Small intestine (tissue), 16 donors: ENCODE measurements at places on chromosomes 16 and 17.
A peak's percentile ranks its signal among the peaks of the same experiment; 100 is the strongest.

DNA sequence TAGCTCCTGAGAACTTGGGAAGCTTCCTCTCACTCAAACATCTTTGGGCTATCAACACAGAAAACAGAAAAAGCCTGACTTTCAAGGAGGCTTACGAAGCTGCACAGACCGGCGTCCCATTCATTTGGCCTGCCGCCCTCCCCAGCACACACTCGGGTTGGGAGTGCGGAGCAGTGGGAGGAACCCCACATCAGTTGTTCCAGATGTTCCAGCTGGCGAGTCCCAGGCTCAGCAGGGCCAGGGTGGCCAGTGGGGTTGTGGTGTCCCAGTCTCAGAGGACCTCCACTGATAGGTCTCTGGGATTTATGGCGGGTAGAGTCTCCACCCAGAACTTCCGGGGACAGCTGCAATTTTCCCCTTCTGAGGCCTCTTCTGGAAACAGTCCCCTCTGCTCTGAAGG is 43.1 kb upstream of the DLX4 start:
- no peak for DNase-seq

GRCh38 chr16:35689764-35690163 is 2230.4 kb downstream of the TP53TG3F start:
- DNase-seq, result no peak

- no peak for DNase-seq
Observed at GRCh38 chr16:51144203-51144602, 6.9 kb downstream of the SALL1 start.

DNA sequence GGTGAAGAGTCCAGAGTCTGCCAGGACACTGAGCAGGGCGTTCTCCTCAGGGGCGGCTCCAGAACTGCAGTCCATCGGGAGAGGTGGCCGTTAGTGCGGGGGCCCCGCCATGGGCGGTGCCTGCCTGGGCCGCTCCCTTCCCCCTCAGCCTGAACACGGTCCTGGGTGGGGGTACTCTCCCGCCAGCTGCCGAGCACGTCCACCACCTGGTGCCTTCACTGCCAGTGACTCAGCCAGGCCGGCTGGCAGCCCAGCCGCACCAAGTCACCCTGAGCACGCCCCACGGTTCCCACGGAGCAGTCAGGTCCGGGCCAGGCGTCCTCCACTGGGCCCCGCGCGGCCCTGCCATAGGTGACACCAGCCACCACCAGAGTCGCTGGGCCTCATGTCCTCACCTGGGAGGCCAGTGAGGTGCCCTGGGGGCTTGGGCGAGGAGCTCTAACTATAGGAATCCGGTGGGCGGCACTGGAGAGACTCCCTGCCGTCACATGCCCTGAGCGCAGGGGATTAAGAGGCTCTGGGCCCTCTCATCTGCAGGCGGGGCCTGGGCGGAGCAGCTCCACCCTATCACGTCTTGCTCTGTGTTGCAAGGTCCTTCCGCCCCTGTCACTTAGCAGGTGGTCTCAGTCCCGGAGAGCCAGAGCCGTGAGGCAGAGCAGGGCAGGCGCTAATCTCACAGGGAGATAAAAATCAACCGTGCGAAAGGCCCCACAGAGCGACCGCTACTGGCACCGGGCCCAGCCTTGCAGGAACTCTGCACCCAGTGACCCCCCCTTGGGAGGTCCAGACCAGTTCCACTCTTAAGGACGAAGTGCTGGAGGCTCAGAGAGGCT is 14.3 kb downstream of the PIEZO1 start:
- peak; percentile 69 for DNase-seq

DNA sequence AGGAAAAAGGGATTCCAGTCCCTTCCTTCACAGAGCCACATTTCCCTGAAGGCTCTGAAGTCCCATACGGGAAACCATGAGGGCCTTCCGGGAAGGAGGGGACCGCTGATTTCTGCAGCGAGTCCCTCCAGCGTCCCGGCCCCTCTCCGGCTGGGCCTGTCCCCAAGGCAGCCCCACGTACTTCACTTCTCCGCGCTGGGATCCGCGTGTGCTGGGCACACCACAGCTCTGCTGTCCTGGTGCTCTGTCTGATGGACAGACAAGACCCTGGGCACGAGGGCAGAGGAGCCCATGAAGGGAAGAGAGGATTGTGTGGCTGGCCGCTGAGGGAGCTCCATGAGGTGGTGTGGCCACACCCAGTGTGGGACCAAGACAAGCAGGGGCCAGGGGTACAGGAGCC is 57.1 kb downstream of the PRMT7 start:
- no peak for DNase-seq

- no peak for DNase-seq
Observed at GRCh38 chr16:10599626-10600025, 19.2 kb upstream of the EMP2 start.

DNA sequence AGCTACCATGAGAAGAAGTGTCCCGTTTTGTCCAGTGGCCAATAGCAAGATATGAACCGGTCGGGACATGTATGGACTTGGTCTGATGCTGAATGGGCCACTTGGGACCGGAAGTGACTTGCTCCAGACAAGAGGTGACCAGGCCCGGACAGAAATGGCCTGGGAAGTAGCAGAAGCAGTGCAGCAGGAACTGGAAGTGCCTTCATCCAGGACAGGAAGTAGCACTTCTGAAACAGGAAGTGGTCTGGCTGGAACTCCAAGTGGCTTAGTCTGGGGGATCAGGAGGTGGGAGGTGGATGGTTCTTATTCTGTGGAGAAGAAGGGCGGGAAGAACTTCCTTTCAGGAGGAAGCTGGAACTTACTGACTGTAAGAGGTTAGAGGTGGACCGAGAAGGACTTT is 5.3 kb downstream of the EFNB3 start:
- no peak for DNase-seq

DNA sequence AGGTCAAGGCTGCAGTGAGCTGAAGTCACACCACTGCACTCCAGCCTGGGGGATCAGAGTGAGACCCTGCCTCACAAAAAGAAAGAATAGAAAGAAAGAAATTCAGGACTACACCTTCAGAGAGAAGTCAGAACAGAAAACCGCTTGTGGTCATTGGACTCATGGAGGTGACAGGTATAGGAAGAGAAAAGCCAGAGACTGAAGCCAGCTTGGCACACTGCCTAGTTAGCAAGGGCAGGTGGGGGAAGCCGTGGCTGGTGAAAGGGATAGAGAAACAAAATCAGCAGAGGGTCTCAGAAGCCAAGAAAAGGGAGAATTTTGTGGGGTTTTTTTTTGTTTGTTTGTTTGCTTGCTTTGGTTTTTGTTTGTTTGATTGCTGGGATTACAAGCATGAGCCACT is 32.9 kb upstream of the SKAP1 start:
- DNase-seq, result no peak

DNA sequence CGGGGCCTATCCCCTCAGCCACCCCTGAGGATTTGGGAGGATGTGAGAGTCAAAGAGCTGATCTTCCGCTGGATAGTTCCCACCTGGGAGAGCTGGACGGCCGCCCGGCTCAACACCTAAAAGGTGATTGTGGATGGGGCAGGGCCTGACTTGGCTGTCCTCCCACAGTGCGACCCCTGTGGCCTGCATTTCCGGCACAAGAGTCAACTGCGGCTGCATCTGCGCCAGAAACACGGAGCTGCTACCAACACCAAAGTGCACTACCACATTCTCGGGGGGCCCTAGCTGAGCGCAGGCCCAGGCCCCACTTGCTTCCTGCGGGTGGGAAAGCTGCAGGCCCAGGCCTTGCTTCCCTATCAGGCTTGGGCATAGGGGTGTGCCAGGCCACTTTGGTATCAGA is 4.5 kb downstream of the BCL6B start:
- DNase-seq, result no peak

DNA sequence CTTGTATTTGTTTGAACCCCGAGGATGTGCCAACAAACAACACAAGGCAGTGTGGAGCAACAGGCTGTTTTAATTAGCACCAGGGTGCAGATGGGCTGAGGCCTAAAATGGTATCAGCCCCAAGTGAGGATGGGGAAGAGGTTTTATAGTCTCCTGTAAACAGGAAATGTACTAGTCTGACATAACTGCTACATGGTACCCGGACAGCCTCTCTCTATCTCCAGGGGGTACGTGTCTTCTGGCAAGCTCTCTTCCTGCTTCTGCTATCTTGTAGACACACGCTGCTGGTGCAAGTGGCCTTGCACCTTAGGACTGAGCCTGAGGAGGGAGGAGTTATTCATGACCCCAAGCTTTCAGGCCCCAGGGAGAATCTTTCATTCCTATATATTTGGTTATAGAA is 2451.0 kb downstream of the TP53TG3F start:
- DNase-seq, result no peak

DNA sequence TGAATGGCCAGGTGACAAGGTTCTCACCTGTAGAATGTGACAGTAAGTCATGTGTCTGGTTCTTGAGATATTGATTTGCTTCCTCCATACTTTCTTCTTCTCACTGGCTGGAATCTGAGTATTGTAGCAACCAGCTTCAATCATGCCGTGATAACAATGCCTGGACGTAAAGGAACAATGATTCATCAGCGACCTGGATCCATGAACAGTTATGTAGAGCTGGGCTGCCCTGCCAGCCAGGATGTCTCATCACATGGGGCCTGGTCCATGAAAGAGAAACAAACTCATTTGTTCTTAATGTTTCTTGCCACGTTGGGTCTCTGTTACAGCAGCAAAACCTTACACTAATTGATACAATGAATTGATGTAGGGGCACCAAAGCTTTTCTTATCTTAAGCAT is 627.2 kb downstream of the TOX3 start:
- no peak for DNase-seq

DNA sequence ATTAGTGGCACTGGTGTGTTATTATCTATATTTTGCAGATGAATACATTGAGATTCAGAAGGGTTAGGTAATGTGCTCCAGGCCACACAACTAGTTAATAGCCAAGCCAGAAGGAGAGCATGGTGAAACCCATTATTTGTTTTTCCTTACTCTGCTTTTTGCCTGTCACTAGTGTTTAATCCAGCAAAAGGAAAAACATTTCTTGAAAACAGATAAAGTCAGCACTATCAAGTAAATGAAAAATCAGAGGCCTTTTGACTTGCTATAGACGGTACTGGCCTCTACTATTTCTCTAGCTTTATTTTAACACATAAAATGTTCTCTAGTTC is 4.8 kb downstream of the PITPNC1 start:
- no peak for DNase-seq

DNA sequence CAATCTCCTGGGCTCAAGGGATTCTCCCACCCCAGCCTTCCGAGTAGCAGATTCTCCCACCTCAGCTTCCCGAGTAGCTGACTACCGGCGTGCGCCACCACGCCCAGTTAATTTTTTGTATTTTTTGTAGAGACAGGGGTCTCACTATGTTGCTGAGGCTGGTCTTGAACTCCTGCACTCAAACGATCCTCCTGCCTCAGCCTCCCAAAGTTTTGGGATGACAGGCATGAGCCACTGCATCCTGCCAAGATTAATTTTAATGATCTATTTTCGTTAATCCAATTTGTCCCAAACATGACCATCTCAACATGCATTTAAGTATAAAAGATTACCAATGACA is 1.2 kb downstream of the ZC3H7A start:
- no peak for DNase-seq

GRCh38 chr16:87636050-87636684 is 33.9 kb downstream of the JPH3 start:
- peak; percentile 77 for DNase-seq

- no peak for DNase-seq
Observed at GRCh38 chr16:72372087-72373045, 200.4 kb upstream of the PMFBP1 start.

- DNase-seq, result peak; percentile 12
Observed at GRCh38 chr17:16870253-16871245, 101.4 kb downstream of the TNFRSF13B start.

DNA sequence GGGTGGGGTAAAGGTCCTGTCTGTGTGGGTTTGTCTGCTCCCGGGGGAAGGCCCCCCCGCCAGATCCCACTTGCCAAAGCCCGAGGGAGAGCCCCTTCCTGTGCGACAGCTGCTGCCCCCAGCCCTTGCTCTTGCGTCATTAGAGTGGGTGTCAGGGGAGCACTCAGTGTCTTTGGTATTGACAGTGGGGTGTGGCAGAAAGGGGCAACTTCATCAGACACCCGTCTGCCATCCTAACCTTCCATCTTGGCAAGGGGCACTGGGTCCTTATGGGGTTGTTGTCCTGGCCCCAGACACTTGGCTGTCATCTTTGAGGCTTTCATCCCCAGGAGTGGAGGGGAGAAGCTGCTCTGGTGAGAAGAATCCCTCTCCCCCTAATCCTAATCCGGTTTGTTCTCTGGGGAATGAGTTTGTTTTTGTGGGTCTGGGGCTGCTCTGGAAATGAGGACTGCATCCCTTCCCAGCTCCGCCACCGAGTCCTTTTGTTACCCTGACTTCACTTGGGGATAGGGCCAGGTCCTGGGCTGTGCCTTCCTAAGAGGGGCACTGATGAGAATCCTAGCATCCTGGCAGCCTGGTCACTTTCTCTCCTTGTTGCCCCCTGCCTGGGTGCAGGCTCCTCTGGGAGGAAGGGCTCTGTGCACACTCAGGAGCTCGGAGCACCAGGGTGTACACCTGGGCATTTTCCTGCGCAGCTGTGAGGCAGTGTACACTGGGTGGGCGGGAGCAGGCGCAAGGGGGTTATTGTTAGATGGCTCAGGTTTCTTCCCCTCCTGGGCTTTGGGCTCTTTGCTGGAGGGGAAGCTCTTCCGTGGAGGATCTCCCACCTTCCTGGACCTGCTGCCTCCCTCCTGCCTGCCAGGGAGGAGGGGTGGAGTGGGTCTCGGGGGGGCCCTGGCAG is 21.1 kb downstream of the GJD3 start:
- DNase-seq, result no peak

GRCh38 chr17:32520737-32521404 is 34.1 kb downstream of the CDK5R1 start:
- no peak for DNase-seq

DNA sequence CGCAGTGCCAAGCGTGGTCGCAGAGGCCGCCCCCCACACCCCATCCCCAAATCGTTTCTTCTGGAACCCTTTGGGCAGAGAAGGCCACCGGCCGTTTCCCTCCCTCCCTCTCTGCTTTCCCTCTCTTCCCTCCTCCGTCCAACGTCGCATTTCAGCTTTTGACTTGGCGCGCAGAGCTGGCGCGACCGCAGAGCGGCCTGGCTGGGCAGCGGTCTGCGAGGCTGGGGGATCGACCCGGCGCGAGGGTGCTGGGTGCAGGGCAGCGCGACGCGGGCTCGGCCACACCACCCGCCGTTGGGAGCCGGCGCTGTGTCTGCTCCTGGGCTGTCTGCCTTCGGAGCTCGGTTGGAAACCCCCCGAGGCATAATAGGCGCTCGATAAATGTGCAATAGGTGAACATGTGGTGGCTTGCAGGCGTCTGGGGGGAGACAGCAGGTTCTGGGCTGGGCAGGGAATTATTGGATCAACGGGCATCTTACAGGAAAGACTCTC is 2.8 kb upstream of the NTN3 start:
- no peak for DNase-seq

GRCh38 chr16:89909777-89910716 is 8.6 kb upstream of the MC1R start:
- peak; percentile 73 for DNase-seq
